ENCODE measurements at places on chromosomes 2 and 18.
A peak's percentile ranks its signal among the peaks of the same experiment; 100 is the strongest.

DNA sequence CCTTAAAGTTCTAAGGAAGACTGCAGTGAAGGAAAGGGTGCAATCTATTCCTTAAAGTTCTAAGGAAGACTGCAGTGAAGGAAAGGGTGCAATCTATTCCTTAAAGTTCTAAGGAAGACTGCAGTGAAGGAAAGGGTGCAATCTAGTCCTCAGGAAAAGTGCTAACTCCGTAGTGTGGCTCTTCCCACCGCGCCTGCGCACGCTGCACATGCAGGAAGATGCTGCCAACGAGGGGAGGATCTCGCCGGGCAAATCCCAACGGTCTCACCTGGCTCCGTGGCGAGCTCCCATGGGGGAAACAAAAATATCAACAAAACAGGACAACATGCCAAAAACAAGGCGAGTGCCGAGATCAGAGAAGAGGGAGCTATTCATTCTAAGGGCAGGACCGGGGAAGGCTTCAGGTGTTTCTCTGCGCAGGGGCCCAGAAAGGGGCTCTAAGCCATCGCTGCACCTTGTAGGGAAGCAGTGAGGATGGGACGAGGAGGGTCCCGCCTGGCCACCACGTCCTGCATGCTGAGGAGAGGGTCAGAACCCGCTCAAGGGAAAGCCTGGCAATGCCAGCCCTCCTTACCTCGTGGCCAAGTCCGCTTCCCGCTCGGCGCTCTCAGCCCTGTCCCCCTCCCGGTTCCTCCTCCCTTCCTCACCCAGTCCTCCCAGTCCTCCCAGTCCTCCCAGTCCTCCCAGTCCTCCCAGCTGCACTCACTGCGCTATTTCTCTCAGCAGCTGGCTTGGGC, 24.5 kb downstream of the TIMM21 start:
- DNase-seq = no peak

- DNase-seq = no peak
Measured at GRCh38 chr2:85888020-85888683, 638 bp downstream of the ST3GAL5 start.

- DNase-seq = no peak
Measured at GRCh38 chr2:49129034-49129433, 25.3 kb downstream of the FSHR start.

GRCh38 chr2:96977631-96978195, 8.7 kb downstream of the FAM178B start:
- DNase-seq = peak; percentile 82
